ENCODE measurements at places on chromosomes 1 and 21.

DNA sequence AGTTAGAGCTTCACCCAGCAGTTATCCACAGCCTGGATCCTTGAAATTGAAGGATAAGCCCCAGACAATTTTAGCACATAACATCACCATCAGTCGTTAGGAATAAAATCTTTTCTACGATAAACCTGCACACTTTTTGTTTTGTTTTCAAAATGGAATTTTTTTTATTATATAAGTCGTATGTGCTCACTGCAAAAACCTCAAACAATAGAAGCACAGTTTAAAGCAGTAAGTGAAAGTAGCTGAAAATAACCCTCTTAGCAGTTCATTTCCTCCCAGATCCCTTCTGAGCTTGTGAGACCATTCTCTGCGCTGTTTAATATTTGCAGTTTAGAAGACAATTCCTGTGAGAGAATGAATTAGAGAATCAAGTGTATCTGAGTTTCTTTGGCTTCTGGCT, 38.3 kb downstream of the ELK4 start:
- DNase-seq = no peak

GRCh38 chr1:226135059-226135651, 51.4 kb downstream of the ACBD3 start:
- DNase-seq = peak; percentile 58

GRCh38 chr1:173870252-173871075, 2.3 kb downstream of the ZBTB37 start:
- no peak for DNase-seq

DNA sequence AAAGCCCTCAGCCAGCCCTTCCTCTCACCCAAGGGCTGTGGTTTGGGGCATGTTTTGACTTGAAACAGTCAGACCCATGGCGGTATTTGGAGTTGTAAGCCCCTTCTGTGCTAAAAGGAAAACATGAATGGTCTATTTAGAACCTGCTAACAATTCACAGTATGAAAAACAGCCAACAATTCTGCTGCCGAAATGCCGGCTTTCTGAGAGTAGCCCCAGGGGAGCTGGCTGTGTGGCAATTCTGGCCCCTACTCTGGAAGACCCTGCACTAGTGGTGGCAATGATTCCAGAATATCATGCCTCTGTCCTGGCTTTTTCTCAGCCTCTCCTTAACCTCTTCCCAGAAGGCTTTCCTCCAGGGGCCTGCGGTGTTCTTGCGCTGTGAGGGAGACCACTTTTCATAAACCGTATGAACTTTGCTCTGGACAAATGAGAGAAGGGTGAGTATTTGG, 118.7 kb downstream of the EDEM3 start:
- DNase-seq = no peak

DNA sequence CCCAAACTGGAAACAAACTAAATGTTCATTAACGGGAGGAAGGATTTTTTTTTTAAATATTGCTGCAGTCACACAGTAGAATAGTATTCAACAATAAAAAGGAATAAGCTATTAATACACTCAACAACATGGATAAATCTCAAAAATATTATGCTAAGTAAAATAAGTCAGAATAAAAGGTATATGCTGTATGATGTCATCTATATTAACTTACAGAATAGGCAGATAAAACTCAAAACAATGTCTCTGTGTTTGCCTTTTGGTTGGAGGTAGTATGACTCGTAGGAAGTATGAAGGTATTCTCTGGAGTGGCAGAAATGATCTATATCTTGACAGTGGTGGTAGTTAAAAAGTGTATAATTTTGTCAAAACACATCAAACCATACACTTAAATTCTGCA, 6.1 kb upstream of the ST6GALNAC5 start:
- DNase-seq = no peak

DNA sequence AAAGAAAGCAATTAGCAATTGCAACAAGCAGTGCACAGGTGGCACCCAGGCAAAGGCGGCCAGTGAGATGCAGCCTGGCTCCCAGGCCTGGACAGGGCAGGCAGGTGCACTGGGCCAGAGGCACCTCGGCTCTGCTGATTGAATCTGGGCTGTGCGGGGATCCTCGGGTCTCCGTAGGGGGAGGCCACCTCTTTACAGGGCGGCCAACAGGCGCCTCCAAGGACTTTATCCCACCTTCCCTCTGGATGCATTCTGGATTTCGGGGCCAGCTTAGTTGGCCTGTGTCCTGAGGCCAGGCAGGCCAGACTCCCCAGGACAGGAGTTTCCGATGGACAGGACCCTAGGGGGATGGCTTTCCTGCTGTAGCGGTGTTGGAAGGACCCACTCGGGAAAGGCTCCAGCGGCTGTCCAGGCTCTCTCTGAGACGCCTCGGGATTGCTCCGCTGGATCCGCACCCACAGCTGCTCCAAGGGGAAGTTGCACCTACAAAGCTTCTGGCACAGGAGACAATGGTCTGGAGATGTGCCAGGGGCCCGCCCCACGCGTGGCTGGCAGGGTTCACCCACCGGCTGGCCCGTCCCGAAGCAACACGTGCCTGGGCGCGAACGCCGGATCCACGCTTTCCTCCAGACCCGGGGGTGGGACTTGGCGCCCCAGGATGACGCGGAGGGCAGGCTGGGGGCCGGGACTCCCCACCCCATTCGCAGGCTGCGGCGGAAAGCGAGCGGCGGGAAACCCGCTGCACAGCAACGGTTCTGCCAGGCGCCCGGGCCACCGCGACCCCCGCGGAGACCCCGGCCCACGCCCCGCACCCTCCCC, 810 bp downstream of the SLC19A1 start:
- peak; percentile 10 for DNase-seq

All from NCI-H2107 (cell line).